ENCODE measurements at places on chromosomes 4 and X.

DNA sequence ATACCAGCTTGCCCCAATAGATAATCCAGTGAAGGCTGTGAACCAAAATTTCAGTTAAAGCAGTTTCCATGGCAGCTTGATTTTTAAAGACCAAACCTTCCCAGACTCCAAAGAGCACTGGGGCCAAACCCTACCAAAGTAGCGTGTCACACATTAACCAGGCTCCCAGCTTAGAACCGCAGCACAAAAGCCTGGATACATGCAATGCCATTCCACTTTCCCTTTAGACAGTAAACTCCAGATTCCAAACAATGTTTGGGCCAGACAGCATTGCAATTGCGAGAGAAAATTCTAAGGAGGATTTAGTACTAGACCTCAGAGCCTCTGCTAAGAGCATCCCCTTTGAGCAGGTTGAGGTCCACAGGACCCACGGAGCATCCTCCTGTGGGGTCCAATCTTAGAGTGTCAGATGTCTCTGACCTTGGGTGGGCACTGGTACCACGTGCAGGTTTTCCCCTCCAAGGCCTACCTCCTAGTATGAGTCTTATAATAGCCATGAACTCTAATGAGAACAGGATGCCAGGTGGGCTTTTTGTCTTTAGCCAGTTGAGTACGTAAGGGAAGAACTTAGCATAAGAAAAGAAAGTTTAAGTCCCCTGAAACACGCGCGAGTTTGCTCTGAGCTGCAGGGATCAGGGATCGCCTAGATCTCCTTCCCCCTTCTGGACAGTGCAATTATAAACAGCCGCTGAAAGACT lies 38.8 kb downstream of the MGARP start:
- no peak for DNase-seq

DNA sequence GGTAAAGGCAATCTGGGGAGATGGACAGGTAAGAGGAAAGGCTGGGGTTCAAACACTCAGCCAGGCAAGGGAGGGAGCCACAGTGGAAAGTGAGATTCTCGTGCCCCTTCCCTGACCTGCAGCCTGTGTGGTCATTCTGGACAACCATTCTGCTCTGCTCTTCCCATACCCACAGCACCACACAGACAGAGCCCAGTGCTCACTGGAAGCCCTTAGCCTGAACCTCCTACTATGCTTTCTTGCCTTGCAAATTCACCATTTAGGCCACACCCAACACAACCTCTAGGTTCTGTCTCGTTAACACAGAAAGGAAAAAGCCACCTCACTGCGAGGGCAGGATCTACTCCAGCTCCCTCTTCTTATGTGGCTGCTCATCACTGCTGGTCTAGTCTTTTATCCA lies 92.7 kb downstream of the SHISA3 start:
- DNase-seq: no peak

DNA sequence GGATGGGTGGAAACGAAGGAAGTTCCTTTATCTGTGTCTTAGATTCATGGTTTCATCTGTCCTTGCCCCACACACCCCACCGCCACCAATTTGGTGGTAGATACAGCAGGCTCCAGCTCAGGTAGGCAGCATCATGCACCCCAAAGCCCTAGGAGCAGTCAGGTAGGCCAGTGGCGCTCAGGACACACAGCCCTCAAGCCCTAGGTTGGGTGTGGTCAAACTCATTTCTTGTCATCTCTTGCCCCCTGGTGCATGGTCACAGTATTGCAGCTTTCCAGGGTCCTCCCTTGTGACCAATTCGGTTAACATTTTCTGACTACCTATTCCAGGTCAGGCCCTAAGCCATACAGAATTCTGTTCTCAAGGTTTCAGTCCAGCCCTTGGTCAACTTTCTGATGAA lies 14.5 kb upstream of the PRRG3 start:
- no peak for DNase-seq

DNA sequence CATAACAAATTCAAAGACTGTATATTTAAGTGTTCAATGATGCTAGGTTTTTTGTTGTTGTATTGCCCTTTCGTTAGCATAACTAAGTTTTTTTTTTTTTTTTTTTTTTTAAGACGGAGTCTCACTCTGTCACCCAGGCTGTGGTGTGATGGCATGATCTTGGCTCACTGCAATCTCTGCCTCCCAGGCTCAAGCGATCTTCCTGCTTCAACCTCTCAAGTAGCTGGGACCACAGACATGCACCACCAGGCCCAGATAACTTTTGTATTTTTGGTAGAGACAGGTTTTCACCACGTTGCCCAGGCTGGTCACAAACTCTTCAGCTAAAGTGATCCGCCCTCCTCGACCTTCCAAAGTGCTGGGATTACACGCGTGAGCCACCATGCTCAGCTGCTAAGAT lies 7.0 kb downstream of the SH3BGRL start:
- no peak for DNase-seq

DNA sequence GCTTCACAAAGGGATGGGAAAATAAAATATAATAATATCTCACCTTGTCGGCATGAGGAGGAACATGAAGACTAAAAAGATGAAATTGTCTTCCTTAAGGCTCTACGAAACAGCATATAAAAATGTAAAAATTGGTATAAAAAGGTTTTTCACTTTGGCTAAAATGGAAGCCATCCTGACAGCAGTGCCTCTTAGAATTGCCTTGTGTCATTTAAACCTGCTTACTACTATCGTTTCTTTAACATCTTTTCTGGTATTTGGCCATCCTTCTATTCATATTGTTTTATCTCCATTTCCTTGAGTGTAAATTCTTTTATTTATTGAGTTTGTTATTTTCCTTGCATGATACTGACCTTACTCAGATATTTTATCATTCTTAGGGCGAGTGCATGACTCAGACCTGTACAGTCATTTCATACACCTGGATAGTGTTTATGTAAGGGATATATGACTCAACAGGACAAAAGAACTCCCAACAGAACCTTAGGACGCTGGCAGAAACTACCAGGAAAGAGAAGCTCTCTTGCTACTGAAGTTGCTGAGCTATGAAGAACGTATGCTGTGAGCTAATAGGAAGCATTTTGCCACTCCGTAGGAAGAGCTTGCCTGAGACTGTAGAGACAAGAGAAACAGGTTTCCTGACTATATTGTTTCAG lies 5.8 kb upstream of the CDKN2AIP start:
- no peak for DNase-seq

GRCh38 chrX:140766024-140766611 lies 56.6 kb downstream of the LINC00632 start:
- no peak for DNase-seq

DNA sequence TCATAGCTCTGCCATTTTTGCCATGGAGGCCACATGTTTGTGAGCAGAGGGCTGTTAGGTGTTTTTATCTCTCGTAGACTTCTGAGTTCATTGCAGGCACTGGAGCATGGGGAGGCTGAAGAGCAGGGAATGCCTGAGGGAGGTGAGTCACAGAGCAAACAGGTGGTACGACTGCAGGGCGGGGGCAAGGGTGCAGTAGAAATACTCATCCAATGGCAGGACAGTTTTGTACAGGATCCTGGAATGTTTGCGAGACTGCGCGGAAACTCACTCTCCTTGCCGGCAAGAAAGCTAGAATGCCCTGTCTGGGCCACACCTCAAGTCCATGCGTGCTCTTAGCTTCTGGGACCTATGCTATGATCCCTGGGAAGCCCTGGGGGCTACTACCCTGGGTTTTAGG lies 20.0 kb upstream of the VCX2 start:
- DNase-seq: peak; percentile 63

DNA sequence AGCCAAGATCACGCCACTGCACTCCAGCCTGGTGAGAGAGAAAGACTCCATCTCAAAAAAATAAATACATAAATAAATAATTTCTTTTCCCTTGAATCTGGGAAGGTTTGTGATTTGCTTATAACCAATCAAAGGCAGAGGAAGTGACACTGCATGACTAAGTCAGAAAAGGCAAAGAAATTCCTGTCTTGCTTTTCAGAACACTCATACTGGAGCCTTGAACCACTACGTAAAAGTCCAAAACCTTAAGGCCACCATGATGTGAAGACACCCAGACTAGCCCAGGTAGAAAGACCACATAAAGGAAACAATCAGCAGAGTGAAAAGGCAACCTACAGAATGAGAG lies 36.6 kb downstream of the TMEM156 start:
- no peak for DNase-seq

DNA sequence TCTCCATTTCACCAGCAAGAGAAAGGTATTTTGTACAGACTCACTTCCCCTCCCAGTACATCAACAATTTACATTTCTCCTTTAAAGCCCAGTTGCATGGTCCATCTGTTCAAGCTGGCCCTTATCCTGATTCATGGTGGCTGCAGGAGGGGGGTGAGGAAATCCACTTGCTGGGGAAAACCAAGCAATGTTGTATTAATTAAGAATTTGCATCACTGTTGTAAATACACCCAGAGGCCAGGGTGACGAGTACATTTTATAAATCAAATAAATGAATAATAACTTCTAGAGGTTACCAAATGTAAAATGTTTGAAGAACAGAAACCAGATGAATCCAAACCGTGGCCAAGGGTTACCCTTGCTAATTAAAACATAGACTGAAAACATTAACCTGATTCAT lies 395.9 kb upstream of the INTU start:
- DNase-seq: no peak
